ENCODE measurements at places on chromosomes 12 and 14.

- DNase-seq: no peak
Measured at GRCh38 chr12:19299765-19300164, 139.5 kb upstream of the AEBP2 start.

GRCh38 chr12:53424626-53425514 lies 1.2 kb downstream of the AMHR2 start:
- no peak for DNase-seq

- no peak for DNase-seq
Measured at GRCh38 chr14:100271247-100271939, 32.4 kb downstream of the YY1 start.

DNA sequence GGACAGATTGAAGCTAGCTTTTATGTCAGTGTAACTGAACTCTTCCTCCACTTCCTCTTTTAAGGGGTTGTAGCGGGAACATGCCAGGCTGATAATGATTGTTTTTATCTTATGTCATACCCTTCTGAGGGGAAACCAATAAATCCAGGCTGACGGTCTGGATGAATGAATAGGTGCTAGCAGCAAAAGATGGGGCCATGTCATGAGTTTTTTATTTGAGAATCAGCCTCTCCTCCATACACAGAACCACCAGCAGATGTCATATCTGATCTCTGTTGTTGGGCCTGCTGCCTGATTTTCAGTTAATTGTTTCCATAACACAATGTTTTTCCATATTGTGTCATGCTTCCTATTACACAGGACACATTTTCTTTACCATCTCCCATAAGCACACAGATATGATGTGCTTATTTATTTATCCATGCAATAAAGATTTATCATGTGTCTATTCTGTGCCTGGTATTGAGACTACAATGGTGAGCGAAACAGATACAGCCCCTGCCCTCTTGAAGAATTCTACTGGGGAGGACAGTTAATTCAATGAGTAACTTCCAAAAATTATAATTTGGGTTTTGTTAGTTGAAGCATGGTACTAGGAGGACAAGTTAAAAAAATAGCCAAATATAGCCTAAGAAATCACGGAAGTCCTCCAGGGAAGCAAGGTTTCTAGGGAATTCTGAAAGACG lies 33.6 kb upstream of the CRY1 start:
- DNase-seq: no peak

DNA sequence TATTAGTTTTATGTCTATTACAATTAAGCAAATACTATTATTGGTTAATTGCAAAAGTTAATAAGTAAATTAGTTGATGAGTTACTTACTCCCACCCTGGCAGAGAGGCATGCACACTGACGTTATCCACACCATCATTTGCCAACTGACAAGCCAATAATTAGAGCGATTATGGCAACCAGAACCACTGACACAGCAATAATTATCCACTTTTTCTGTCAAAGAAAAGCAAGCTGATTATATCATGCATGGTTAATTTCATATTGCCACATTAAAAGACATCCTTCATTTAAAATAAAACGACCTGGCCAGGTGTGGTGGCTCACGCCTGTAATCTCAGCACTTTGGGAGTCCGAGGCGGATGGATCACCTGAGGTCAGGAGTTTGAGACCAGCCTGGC lies 43.1 kb downstream of the STX2 start:
- DNase-seq: no peak

DNA sequence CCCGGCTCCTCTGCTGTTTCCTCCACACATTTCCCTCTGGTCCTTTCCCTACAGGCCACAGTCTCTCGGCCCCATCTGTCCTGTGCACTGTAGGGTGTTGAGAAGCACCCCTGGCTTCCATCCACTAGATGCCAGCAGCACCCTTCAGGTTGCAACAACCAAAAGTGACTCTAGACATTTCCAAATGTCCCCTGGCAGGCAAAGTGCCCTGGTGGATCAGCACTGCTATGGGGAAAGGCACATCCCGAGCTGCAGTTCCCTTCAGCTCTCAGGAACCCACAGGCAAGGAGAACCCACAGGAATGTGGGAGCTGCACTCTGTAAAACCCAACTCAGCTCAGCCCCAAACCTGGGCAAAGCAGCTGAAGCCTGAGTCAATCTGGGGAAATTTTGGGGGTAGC lies 77.0 kb downstream of the RBM19 start:
- DNase-seq: no peak

GRCh38 chr14:56094076-56094475 lies 24.1 kb upstream of the PELI2 start:
- DNase-seq: no peak

- DNase-seq: no peak
Measured at GRCh38 chr14:100042286-100042685, 22.9 kb upstream of the EVL start.

- peak; percentile 47 for DNase-seq
Measured at GRCh38 chr14:101635749-101636560, 74.7 kb downstream of the DIO3 start.

GRCh38 chr12:2970744-2971143 lies 11.5 kb downstream of the TEAD4 start:
- DNase-seq: no peak

- no peak for DNase-seq
Measured at GRCh38 chr12:6646276-6647082, 753 bp downstream of the ACRBP start.

GRCh38 chr12:94593822-94594442 lies 56.4 kb downstream of the TMCC3 start:
- no peak for DNase-seq

- no peak for DNase-seq
Measured at GRCh38 chr14:97489750-97490149, 692.6 kb downstream of the VRK1 start.

DNA sequence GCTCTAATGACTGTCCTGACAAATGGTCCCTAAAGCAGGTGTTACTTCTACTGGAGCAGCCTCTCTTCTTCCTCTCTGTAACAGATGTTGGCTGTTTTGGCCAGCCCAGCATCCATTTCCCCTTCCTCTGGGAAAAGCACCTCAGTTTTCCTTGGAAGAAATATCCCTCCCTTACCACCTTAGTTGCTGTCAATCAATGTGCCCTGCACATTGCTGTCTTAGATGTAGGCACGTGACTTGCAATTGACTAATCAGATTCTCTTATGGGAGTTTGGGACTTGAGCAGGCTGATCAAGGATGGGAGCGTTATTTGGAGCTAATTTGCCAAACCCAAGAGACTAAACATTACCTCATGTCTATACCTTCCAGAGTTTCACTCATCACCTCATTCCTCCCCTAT lies 12.0 kb upstream of the TMED2 start:
- no peak for DNase-seq

- DNase-seq: no peak
Measured at GRCh38 chr12:105538880-105539279, 208.4 kb downstream of the C12orf75 start.

DNA sequence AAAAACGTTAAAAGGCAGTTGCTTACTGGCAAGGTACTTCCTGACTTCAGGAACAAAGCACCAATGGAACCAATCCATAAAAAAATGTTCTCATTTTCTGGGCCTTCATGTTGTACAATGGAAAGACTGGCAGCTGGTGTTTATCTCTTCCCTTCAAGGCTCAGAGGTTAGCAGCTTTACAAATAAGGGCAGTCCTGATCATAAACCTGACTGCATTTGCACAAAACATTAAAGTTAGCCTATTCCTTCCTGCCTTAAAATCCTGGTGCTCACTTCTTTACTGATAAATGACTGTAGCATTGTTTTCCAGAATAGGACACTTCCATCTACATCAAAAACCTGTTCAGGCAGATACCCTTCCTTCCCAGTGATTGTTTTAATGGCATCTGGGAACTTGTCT lies 19.2 kb downstream of the IL26 start:
- DNase-seq: no peak

- peak; percentile 40 for DNase-seq
Measured at GRCh38 chr12:112303004-112303403, 79.2 kb downstream of the HECTD4 start.

- DNase-seq: no peak
Measured at GRCh38 chr12:43737646-43738045, 20.9 kb downstream of the PUS7L start.

DNA sequence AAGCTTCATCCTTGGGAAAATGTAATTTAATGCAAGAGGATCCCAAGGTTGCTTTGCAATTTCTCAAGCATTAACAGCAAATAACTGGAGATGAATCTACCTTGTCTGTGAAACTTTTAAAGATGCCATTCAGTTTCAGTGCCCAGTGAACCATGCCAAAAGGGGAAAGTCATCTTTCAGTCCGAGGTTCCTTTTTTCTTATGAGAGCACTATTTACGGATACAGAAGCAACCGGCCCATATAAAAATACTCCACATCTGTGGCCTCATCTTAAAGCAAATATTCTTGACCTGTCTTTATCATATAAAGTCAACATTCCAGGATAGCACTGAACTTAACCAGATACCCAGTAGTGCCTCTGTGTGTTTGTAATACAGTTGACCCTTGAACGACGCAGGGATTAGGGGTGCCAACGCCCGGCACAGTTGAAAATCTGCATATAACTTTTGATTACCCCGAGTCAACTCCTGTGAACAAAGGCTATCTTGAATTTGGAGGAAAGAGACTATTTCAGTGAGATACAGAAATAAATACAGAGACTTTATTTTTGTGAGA lies 209.4 kb downstream of the PCNX1 start:
- DNase-seq: no peak

GRCh38 chr14:68341411-68342212 lies 451.3 kb downstream of the ZFP36L1 start:
- no peak for DNase-seq

DNA sequence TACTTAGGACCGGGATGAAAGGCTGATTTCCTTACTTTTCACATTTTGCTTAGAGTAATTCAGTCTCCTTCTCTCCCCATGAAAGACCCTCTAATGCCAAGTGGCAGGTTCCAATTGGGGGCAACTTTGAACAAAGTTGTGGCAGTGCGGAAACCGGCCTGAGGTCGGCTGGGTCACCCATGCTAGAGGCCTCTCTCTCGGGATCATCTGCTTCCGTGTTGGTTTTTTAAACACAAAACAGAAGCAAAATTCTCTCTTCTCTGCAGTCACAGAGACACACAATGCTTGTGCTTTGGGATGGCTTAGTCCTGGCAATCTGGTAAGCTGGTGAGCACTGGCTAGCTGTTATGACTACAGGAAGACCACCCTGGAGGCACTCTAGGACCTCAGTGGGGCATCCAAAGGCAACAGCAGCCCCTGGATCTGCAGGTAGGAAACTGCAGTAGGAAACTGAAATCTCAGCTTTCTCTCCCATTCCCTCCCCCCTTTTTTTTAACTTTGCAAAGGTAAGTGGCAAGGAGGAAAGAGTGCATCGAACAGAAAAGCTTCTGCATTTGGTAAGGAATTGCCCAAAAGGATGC lies 102.1 kb downstream of the BCL11B start:
- DNase-seq: no peak

GRCh38 chr14:65948302-65948701 lies 535.8 kb downstream of the FUT8 start:
- no peak for DNase-seq

DNA sequence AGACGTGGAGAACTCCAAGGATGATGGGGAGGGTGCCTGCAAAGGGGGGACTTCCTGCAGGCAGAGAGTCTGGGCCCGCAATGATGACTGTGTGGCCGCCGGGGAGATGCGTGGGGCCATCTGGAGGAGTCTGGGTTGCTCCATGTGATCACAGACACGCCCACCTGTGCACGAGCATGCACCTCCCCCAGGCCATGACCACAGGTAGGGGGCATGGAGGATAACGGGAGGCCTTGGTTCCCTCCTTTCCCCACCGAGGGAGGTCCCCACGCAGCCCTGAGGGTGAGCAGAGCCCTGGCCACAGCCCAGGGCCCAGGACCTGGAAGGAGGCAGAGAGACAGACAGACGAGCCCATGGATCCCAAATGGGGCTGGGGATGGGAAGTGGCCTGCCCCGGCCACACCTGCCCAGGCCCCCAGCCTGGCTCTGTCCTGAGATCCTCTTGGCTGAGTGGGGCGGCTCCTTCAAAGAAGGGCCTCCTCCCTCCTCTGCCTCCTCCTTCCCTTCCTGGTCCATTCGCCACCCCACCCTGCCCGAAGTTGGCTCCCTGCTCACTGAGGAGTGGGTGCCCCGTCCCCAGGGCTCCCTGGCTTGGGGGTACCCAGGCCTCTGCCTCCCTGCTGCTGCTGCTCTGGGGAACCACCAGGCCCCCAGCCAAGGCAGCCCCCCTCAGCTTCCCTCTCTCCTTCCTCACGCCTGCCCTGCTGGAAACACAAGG lies 138.2 kb downstream of the CALM1 start:
- DNase-seq: no peak

DNA sequence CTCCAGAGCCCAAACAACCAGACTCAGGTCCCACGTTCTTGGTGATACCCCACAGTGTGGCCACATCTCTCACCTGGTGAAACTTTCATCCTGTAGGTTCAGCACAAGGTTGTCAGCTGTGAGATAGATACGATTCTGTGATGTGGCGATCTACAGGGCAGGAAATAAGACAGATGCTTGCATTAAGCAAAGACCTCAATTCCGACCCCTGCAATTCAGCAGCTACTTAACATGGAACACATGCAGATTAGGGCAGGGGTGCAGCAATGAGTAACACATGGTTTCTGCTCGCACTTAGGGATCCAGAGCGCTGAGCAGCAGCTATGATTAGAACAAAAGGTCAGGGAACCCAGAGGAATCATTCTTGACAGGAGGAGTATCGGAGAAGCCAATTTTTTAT lies 4.1 kb downstream of the PHB2 start:
- DNase-seq: no peak

DNA sequence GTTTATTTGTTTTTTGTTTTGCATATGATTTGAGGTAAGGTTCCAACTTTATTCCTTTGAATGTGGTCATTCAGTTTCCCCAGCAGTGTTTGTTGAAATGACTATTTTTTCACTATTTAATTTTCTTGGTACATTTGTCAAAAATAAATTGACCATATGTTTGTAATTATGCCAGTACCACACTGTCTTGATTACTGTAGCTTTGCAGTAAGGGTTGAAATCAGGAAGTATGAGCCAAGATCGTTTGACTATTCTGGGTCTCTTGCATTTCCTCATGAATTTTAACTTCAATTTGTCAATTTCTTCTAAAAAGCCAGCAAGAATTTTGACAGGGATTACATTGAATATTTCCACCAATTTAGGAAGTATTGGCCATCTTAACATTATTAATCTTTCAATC lies 199.3 kb upstream of the PPFIA2 start:
- no peak for DNase-seq

GRCh38 chr12:33892425-33892824 lies 129.9 kb upstream of the ALG10 start:
- no peak for DNase-seq

GRCh38 chr12:123519141-123520001 lies 14.1 kb downstream of the RILPL1 start:
- DNase-seq: no peak

All from T-helper 2 cell treated with Interferon-gamma antibody and Interleukin-4, amounts not matched to agents 5 μg/mL and 100 μg/mL, for 36 hours (primary cell).